ENCODE measurements at places on chromosomes 2 and 18.
A peak's percentile ranks its signal among the peaks of the same experiment; 100 is the strongest.

GRCh38 chr2:216464104-216464720, 34.4 kb upstream of the RPL37A start:
- DNase-seq: no peak

GRCh38 chr18:68769461-68769860, 28.4 kb upstream of the CCDC102B start:
- no peak for DNase-seq

GRCh38 chr18:35236571-35237363, 4.1 kb upstream of the ZNF397 start:
- no peak for DNase-seq

- DNase-seq: no peak
Measured at GRCh38 chr2:102310964-102311640, at the start of gene IL1RL1. Gene IL1RL1 (plus strand): TSS chr2:102311563. CDS start chr2:102338265, 26,702 bp downstream.

DNA sequence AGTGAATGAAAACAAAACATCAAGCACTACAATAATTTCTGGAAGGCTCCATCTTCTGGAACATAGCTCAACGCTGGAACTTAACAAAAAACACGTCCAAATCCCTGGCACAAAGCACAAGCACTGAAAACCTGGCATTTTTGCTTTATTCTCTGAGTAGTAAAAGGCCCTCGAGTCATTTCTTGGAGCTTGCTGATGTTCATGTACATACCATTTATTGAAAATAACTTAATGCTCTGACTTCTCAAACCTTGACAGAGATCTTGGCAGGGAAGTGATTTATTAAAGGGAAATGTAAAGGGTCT, 76.5 kb upstream of the STK17B start:
- no peak for DNase-seq

DNA sequence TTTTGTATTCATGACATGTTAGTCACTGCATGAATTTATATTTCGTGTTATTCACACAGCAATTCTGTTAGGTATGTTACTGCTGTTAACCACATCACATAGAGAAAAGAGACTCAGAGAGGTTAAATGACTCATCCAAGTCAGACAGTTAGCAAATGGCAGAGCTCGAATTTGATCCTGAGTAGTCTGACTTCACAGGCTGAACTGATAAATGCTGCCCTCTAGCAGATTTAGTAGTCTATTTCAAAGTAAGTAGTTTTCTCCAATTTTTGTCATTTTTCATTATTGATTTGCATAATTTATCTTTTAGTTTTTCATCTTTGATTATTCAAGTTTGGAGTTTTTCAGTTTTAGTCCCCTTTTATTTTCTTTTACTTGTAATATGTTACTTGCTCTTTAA, 58.3 kb downstream of the WDR7 start:
- no peak for DNase-seq

GRCh38 chr2:173652767-173653431, 298.2 kb downstream of the CDCA7 start:
- no peak for DNase-seq

DNA sequence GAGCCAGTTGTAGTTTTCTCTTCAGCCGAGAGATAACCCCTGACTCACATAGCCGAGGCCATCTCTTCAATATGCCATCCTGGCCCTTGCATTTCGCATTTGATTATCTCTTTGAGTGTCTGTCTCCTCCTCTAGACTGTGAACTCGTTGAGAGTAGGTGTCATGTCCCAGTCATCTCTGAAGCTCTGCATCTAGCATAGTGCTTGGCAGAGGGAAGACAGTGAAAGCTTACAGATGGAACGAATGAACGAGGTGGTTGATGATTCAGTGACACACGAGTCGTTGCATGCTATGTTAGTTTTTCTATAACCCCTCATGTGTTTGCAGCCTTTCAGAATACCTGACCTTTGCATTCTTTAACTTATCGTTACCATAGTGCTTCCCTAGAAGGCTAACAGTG, 59.9 kb upstream of the CYRIA start:
- no peak for DNase-seq

- DNase-seq: no peak
Measured at GRCh38 chr2:105309147-105309545, 20.4 kb downstream of the TGFBRAP1 start.

- no peak for DNase-seq
Measured at GRCh38 chr2:156565066-156565710, 129.0 kb downstream of the GPD2 start.

- no peak for DNase-seq
Measured at GRCh38 chr2:18593496-18593895, 4.1 kb upstream of the NT5C1B start.

GRCh38 chr18:76914314-76914713, 92.0 kb downstream of the ZNF236 start:
- DNase-seq: no peak

- no peak for DNase-seq
Measured at GRCh38 chr18:44996261-44996660, 315.6 kb downstream of the SETBP1 start.

GRCh38 chr18:34942975-34943374, 98.2 kb upstream of the MAPRE2 start:
- DNase-seq: no peak

DNA sequence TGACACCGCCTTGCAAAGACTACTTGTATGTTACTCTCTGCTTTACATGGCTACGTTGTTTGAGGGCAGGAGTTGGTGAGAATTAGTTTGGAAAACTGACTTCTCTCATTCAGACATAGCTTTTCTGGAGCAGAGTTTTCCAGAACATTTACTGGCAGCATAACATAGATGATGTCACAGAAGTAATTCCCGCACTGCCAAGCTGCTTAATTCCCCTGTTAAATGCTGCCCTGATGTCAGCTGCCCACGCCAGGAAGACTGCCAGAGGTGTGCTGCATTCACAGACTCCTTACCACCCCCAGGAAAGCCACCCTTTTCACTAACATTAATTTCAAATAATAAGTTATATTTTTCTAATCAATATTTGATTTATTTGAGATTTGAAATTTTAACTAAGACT, 24.7 kb upstream of the PTPN2 start:
- no peak for DNase-seq

DNA sequence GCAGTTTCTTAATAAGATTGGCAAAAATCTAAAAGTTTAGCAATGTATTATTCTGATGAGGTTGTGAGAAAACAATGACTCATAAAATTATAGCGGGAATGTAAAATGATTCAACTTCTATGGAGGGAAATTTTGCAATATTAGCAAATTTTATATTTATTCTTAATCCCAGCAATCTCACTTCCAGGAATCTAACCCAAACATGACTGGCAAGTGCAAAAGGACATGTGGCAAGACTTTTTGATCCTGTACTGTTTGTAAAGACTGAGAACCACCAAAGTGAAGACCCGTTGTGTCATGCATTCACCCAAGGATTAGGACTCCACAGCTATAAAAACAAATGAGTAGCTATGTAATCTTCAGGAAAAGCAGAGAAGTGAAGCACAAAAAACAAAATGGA, 234.8 kb upstream of the KYNU start:
- no peak for DNase-seq

DNA sequence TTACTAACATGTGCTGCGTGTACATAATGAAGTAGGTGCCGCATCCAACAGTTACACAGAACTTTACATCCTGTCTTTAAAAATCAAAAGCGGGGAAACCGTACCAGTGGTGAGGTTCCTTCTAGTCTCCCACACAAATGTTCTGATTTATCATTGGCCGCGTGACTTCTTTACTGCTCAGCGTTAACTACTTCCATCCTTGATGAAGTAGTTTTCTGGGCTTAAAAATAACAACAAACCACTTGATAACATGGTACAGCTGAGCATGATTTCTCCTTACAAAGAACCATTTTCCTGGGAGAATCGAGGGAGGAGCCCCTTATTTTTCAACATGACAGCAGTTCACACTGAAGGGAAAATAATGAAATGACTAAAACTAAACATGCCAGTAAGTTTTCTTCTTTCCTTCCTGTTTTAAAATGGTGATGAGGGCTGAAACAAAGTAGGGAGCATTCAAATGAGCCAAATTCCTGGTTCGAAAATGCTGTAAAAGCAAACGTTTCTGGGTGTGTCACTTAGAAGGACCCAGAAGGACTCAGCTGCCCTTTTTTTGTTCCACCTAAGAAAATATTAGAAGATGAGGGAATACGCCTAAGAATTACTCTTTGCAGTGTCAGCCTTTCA, 9.9 kb downstream of the EMILIN2 start:
- no peak for DNase-seq

GRCh38 chr2:157466764-157467163, 22.9 kb upstream of the CYTIP start:
- DNase-seq: peak; percentile 11

- no peak for DNase-seq
Measured at GRCh38 chr18:22933966-22934423, 867 bp downstream of the RBBP8 start.

- peak; percentile 90 for DNase-seq
Measured at GRCh38 chr2:27322766-27323595, at the start of gene MPV17. Gene MPV17 (minus strand): TSS chr2:27323097. CDS start chr2:27322517, 580 bp downstream.

DNA sequence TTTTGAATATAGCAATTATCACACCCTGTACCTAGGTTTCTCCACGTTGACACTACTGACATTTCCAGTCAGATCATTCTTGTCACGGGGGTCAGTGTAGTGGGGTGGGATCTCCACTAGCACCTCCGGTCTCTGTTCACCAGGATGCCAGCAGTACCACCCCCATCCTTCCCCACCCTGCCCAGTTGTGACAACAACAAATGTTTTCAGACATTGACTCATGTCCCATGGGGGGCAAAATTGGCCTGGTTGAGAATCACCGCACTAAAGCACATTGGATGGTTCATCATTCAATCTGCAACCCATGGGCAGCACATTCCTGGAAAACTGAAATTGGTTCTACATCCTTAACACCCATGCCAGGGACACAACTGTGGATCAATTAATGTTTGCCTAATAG, 32.3 kb downstream of the FEZ2 start:
- no peak for DNase-seq

DNA sequence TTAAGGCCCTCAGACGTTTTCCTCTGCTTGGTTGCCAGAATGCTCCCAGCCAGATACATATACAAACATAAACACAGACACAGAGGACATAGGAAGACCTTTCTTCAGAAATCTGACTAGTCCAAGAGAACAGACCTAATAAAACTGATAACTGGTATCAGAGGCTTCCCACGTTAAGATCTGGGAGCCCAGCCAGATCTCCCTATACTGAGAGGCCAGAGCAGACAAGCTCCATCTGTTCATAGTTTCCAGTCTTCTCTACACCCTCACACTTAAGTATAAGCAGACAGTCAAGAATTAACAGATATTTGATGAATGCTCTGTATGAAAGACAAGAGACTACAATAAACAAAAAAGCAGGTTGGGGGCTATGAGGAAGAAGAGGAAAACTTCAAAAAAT, 240.5 kb upstream of the CHAC2 start:
- no peak for DNase-seq

GRCh38 chr2:148948868-148949267, 73.8 kb downstream of the KIF5C start:
- no peak for DNase-seq

DNA sequence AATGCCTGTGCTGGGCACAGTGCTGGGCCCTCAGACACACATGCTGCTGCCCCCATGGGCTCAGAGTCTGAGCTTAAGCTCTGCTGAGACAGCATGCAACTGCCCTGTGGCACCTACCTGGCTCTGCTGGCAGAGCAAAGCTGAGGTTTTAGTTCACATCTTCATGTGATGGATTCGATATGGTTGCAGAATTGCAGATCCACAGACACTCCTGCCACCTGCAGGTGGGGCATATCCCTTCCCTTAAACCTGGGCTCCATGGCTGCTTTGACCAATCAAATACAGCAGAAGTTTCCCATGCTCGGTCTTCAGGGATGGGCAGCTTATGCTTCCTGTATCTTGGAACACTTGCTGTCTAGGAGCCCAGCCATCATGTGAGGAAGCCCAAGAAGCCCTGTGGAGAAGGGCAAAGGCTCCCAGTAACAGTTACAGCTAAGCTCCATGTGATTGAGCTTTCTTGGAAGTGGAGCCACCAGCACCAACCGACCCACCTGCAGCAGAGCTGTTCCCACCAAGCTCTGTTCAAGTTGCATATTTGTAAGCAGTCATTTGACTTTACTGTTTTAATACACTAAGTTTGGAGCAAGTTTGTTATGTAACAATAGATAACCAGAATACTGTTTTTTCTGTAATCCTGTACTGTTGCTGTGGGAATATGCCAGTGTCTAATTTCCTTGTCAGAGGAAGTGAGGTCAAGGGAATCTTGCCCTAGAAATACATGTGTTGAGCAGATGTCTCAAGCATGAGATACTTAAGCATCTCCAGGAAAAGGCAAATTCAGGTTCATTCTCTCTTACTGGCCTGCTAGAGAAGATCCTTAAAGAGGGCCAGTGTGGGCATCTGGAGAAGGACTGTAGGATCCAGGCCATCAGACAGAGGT, 79.3 kb downstream of the SH3RF3 start:
- DNase-seq: no peak

DNA sequence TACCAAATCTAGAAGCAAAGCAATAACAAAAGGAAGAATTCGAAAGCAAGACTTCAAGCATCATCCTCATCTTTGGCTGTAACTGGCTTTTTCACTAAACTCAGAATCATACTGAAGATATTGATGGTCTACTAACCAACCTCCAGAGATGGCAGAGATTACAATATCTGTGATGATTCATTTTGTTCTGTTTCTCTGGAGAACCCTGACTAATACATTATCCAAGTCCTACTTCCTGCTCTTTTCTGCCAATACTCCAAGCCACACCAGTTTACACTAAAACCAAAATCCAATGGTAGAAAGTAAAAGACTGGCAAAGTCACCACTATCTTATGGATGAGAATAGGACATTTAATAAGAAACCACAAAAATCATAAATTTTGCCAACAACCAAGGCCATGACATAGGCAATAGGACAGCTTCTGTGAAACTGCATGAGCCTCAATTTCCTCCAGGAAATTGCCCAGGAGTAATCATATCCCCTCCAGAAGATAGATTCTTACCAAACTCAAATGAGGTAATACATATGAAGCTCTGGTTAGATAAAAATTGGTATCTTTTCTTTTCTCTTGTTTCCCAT, 159.8 kb downstream of the METTL4 start:
- no peak for DNase-seq
